Cardiac fibroblast (primary cell): ENCODE measurements at places on chromosomes 2 and 18.

GRCh38 chr2:68789603-68790002 is 55.0 kb downstream of the ARHGAP25 start:
- DNase-seq: no peak

DNA sequence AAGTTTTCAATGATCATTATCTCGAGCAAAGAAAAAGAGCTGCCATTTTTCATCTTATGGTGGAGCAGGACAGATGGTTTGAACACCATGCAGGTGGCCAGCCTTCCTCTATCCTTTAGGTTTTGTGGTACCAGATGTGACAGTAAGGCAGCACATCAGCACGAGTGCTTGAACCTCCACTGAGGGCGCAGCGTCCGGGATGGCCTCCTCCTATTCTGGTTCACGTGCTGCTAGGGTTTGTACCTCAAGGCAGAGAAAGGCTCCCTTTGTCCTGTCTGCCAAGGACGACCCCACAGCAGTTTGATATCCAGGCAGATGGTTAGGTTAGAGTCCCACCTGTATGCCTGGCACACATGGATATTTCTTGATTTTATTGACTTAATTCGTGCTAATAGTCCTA is 50.2 kb downstream of the DCDC2C start:
- DNase-seq: no peak

GRCh38 chr2:205107810-205108209 is 562.5 kb downstream of the PARD3B start:
- DNase-seq: no peak

DNA sequence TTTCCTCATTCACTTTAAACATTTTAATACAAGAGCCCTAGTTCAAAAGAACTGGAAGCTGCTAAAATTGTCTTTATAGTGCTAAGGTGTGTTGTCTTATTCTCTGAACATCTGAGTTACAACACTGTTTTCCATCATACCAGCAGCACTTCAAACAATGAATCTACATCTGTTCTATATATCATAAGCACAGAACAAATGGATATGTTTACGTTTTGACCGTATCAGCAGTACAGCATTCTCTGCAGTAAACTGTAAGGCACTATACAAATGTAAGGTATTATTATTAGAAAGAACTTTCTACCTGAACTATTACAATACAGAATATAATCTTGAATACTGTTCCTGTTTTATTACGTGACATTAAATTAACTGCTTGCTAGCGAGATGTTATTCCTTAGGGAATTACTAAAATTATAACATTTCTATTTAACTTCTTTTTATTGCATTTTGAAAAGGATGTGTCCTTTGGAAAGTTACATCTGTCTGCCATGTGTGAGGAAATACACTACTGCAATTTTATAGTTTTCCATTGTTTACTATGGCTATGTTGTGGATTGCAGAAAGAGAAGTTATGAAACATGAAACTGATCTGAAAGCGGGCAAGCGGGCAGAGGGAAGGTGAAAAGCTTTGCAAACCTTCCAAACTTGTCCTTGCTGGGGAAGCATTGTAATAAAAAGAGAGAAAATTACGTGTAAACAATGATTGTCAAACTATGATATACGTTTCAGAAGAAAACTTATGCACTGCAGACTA is 13.7 kb downstream of the NCKAP1 start:
- peak; percentile 26 for DNase-seq

GRCh38 chr18:53380063-53380639 is 844.3 kb downstream of the MBD2 start:
- DNase-seq: peak; percentile 28

DNA sequence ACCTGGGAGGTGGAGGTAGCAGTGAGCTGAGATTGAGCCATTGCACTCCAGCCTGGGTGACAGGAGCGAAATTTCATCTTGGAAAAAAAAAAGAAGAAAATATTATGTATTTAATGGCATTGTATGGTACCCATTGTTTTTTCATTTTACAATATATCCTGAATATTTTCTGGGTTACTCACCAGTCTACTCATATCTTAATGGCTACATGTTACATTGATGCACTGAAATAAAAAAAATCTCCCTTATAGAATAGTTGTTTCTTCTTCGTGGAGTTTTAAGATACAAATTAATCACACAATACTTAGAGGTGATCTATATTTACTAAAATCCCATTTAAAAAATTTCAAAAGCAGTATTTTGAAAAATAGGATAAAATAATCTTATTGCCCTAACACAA is 66.3 kb upstream of the XPO1 start:
- DNase-seq: no peak

DNA sequence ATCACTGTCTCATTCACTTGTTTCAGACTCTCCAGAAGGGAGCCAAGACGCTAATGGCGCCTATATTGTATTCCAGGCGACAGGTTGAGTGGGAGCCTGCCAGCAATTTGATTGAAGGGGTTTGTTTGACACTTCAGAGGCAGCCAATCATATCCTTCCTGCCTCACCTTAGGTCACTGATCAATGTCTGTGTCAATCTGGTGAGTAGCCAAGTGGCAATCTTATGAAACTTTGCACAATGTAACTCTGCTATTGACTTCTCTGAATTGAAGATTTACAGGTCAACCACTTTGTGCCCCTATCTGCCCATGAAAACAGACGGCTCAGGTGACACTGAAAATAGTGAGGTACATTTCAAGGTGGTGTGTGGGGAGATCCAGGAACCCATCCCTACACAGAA is 32.7 kb upstream of the RPE start:
- DNase-seq: no peak

DNA sequence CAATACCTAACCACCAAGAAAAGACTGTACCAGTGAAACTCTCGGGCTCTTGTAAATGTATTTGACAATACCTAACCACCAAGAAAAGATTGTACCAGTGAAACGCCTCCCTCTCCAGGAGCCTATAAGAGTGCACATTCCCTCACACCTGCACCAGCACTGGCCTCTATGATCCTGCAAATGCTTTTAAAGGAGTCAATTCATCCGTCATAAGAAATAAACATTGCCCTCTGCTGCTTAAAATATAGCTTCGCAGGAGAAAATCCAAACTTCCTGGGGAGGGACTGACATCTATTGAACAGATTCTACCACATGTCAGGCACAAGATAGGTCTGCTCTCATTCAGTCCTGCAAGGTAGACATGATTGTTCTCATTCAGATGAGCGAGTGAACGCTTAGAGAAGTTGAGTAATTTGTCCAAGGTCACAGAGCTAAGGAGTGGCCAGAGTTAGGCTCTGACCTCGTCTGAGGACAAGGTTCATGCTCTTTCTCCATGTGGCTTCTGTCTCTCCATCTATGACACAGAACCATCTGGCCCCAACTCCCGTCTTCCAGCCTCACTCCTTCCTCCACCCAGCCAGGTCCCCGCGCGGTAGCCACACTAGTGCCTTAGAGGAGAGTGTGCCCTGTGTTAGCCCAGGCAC is 38.7 kb downstream of the MCFD2 start:
- peak; percentile 89 for DNase-seq

DNA sequence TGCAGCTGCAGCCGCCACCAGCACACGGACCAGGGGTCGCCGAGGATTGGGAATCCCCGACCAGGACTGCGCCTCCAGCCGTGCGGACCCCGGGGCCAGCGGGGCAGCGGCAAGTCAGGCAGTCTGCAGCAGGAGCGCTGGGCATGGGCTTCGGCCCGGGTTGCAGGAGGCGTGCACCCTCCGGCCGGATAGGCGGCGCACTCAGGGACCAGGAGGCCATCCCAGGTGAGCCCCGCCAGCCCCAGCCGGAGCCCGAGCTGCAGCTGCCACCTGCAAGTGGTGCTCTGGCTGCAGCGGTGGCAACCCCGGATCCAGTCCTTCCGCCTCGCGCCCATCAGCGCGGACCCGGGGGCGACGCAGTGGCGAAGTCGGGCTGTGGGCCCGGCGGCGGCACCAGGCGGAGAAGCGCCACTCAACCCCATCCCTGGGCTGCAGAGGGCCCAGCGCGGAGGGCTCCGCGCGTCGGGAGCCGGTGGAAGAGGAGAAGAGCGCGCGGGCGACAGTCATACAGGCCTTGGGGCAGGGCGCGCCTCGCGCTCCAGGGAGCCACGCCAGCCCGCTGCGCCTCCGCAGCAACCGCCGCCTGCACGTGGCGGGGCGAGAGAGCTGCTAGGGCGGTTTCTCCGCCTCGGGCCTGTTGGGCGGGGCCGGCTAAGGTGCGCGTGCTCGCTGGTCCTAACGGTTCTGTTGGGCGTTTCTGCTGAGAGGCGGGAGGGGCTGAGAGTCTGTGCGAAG is 73.8 kb downstream of the RPIA start:
- DNase-seq: peak; percentile 14

DNA sequence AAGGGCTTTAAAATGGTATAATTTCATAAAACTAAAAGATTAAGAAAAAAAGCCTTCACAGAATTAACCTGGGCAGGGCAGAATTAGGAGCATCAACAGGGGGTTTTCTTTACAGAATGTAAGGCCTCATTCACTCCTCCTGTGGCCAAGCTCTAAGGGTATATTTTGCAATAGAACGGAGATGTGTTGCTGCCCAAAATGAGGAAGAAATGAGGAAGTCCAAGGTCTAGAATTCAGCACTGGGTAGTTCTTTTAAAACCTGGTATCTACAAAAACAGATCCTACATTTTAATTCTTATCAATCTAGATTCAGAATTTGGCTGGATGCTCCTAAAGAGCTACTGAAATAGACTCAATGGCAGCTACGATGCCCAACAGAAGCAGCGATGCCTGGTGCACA is 101.8 kb downstream of the AKAIN1 start:
- DNase-seq: no peak

DNA sequence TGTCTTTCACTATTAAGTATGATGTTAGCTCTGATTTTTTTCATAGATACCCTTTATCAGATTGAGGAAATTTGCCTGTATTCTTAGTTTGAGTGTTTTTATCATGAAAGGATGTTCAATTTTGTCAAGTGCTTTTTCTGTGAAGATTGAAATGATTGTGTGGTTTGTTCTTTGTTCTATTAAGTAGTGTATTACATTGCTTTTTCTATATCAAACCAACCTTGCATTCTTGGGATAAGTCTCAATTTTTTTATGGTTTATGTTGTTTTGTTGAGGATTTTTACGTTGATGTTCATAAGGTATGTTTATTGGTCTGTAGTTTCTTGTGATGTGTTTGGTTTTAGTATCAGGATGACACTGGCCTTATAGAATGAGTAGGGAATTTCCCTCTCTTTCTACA is 19.1 kb downstream of the PDK1 start:
- DNase-seq: no peak

- DNase-seq: peak; percentile 80
Measured at GRCh38 chr18:59660786-59661743, 36.2 kb downstream of the CCBE1 start.

DNA sequence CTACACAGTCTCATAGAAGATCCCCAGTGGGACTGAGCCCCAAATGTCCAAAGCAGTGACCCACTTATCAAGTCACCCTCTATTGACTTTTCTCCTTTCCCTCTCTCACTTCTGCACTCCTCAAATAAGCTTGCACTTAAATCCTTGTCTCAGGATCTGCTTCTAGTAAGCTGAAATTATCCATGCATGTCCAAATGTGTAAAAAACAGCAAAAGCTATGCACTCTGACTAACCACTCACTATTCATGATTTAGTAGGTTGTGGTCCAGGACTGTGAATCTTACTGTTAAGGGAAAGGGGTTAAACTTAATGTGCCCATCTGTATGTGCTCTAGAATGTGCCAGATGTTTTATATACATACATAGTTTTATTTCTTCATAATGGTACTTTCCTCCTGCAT is 115.4 kb downstream of the SCG2 start:
- no peak for DNase-seq

DNA sequence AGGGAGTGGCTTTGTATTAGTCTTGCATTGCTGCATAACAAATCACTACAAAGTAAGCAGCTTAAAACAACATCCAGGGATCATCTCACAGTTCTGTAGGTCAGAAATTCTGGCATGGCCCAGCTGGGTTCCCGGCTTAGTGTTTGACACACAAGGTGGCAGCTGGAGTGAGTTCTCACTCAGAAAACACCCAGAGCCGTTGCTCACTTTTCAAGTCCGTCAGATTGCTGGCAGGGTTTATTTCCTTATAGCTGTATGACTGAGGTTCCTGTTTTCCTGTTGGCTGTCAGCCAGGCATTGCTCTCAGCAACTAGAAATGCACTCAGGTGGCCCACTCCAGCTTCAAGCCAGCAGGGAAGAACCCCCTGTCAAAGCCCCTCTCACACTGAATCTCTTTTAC is 324.1 kb downstream of the CCDC178 start:
- peak; percentile 15 for DNase-seq
